ENCODE measurements at places on chromosomes 5 and 9.

- DNase-seq, result no peak
Observed at GRCh38 chr5:83377131-83377865, 94.2 kb upstream of the VCAN start.

DNA sequence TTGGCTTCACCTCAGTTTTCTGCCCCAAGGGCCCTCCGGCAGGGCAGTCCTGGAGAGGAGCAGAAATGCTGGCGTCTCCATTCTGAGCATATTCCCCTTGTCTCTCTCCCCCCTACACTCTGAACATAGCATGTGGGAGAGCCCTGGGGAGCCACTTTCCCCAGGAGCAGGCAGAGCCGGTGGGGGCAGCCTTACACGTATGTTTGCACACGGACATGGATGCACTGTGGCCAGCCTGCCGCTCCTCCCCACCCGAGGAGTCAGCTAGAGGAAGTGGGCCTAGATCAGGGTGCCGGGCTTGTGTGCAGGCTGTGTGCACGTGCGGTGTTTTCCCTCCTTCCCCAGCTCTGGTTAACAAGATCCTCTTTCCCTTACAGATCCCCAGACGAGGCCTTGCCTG, 25.4 kb upstream of the POMT1 start:
- no peak for DNase-seq

DNA sequence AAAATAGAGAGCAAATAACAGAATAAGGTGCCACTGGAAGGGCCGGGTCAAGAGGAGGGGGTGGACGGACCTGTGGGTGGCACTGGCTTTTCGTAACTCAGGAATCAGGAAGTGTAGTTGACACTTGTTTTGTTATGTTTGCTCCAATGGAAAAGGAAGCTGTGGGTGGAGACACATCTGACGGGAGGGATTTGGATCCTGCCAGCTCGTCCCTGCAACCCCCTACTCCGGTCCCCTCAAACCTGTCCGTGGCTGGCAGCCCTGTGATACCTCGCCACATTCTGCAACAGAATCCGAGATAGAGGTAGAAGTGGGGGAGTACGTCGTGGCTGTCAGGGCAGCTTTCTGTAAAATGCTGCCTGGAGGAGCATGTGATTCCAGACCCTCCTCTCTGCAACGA, 104.2 kb upstream of the IER5L start:
- no peak for DNase-seq

- no peak for DNase-seq
Observed at GRCh38 chr5:90803381-90803780, 244.8 kb downstream of the ADGRV1 start.

- DNase-seq, result no peak
Observed at GRCh38 chr9:94993160-94993820, 266.8 kb downstream of the AOPEP start.

- DNase-seq, result no peak
Observed at GRCh38 chr9:120438111-120438510, 141.9 kb downstream of the CDK5RAP2 start.

GRCh38 chr5:172274951-172275753, 8.4 kb downstream of the UBTD2 start:
- peak; percentile 68 for DNase-seq
